ENCODE measurements at places on chromosomes 7 and 10.
A peak's percentile ranks its signal among the peaks of the same experiment; 100 is the strongest.

DNA sequence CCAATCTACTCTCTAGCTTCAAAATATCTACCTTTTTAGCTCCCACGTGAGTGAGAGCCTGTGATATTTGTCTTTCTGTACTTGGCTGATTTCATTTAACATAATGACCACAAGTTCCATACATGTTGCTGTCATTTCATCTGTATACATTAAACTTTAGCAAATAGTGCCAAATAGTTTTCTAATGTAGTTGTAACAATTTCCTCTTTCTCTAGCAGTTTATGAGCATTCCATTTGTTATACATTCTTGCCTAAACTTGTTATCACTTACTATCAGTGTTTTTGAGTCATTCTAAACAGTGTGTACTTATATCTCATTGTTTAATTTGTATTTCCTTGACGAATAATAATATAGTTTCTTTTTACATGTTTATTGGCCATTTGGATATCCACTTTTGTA lies 77.2 kb downstream of the NEUROD6 start:
- DNase-seq: no peak

DNA sequence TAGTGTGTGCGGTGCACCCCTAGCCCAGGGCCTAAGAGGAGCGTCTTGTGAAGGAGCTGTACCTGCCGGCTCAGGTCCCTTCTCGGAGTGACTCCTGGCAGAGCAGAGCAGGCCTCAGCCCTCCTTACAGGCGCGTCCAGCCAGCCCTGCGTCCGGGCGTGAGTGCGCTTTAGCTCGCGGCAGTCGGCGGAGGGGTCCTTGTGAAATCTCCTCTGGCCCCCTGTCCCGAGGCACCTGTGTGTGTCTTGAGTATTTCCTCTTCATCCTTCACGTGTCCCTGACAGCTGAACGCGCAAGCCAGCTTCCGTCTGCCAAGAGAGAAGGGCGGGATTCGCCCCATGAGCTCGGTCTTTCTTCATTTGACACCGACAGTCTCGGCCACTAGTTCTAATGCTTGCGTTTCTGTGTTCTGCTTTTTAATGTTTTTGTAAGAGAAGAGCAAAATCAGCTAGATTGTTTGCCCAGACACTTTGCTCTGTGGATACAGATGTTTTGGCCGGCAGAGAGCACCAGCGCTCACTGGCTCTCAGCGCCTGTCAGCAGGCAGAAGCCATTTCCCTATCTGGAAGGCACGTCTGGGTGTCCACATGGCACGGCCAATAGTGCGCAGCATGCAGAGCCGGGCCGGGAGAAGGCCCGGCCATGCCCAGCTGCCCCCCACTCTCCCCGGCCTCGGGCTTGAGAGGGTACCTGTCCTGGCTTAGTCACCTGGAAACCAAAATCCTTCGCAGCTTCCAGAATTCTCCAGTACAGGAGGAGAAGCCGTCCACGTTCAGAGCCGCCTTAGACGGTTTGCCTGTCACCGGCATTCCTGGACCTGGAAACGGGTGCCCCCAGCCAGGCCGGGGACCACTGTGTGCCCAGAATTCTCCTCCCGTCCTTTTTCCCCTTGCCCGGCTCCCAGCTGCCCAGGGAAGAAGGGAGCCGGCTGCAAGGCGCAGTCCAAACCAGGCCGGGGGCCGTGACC lies 7.0 kb downstream of the GET4 start:
- DNase-seq: no peak

DNA sequence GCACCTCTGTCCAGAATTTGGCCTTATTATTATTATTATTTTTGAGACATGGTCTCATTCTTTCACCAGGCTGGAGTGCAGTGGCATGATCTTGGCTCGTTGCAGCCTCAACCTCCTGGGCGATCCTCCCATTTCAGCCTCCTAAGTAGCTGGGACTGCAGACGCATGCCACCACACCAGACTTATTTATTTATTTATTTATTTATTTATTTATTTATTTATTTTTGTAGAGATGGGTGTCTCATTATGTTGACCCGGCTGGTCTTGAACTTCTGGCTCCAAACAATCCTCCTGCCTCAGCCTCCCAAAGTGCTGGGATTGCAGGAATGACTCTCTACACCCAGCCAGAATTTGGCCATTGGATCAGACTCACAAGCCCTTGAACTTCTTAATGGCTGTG lies 6.4 kb downstream of the BLNK start:
- DNase-seq: no peak

- DNase-seq: no peak
Measured at GRCh38 chr7:106199024-106199423, 85.8 kb downstream of the NAMPT start.

- peak; percentile 8 for DNase-seq
Measured at GRCh38 chr7:2063563-2064260, 169.0 kb downstream of the MAD1L1 start.

DNA sequence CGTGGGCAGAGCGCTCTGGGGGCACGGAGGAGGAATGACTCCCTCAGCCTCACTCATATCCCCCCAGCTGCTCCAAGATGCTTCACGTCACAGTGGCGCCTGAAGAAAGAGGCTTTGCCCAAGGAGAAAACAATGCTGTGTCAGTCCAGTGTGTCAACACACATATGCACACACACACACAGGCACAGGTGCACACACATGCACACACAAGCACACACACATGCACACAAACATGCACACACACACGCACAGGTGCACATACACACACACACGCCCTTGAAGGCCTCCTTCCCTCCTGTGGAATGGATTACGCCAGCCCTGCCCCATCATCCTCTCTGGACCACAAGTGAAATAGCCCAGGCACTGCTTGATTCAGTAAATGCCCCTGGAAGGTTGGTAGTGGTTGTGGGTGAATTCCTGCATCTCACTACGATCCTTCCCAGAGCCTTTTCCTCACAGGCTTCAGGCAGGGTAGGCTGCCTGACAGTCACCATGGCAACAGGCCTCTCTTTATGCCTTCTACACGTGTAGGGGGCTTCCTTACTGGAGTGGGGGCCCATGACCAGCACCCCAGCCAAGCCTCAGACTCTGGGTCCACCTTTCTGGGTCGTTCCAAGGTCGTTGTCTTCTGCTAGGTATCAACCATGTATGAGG lies 371.5 kb upstream of the PODXL start:
- no peak for DNase-seq

DNA sequence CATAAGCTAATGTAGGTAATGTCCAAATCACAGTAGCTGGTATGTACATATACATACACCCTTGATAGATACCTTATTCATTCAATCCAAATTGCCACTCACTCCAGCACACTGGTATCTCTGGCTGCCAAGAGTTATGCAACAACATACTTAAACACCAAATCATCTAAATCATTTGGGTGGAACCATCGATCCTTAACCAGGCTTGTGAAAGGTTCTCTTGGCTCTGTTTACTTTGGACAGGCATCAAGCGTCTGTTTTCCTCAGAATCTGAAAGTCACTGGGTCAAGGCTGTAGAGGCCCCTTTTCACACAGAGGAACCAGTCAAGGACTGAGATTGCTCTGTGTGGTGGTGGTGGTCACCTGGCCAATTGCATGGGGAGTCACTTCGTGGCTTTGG lies 24.6 kb downstream of the JAZF1 start:
- DNase-seq: peak; percentile 87

GRCh38 chr10:101780818-101781654 lies 2.2 kb downstream of the NPM3 start:
- peak; percentile 57 for DNase-seq

GRCh38 chr10:57979956-57980355 lies 287.7 kb downstream of the IPMK start:
- no peak for DNase-seq

DNA sequence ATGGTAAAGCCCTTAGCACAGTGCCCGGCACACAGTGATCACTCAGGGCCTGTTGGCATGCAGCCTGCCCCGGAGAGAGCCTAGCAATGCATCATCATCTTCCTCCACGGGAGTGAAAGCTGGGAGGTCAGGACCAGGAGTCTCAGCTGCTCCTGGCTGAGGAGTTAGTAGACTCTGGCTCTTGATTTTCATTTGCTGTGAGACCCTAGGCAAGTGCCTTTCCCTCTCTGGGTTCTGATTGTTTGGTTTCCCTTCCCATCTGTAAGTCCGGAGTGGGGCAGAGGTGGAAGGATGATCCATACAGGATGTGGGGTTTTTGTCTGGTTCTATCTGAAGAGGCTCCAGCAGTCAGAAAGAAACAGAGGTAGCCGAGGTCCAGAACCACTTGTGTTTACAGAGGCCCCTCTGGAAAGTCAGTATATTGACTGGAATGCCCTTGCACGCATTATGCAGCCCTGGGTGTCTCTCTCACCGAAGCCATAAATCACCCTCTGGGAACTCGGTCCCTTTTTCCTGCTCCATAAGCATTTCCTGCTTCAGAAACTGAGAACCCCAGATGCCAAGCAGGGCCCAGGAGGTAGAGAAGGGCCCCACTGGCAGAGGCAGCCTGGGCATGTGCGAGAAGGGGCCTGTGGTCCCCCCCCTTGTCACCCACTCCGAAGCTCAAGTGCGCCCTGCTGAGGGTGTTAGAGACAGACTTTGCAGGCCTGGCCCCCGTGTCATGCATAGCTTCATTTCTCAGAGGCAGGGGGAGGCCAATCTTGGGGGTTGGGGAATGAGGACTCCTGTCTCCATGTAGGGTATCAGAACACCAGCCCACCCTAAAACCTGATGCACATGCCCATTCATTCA lies 8.5 kb downstream of the UNC5B start:
- no peak for DNase-seq

GRCh38 chr10:50575477-50576244 lies 48.1 kb downstream of the SGMS1 start:
- no peak for DNase-seq

GRCh38 chr7:111789870-111790269 lies 227.6 kb upstream of the IMMP2L start:
- peak; percentile 57 for DNase-seq

GRCh38 chr10:51700228-51700817 lies 928 bp upstream of the CSTF2T start:
- DNase-seq: peak; percentile 60

DNA sequence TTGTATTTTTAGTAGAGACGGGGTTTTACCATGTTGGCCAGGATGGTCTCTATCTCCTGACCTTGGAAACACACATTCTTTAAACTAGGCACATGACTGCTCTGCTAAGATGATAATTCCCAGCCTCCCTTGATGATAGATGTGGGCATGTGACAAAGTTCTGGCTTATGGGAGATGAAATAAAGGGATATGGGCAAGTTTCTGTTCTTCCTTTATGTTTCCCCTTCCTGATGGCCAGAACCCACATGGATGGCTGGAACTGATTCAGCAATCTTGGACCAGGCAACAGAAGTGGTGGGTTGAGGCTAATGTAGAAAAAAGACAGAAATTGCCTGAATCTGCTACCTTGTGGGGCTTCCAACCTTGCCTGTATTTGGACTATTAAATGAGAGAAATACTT lies 60.7 kb upstream of the NRP1 start:
- no peak for DNase-seq

DNA sequence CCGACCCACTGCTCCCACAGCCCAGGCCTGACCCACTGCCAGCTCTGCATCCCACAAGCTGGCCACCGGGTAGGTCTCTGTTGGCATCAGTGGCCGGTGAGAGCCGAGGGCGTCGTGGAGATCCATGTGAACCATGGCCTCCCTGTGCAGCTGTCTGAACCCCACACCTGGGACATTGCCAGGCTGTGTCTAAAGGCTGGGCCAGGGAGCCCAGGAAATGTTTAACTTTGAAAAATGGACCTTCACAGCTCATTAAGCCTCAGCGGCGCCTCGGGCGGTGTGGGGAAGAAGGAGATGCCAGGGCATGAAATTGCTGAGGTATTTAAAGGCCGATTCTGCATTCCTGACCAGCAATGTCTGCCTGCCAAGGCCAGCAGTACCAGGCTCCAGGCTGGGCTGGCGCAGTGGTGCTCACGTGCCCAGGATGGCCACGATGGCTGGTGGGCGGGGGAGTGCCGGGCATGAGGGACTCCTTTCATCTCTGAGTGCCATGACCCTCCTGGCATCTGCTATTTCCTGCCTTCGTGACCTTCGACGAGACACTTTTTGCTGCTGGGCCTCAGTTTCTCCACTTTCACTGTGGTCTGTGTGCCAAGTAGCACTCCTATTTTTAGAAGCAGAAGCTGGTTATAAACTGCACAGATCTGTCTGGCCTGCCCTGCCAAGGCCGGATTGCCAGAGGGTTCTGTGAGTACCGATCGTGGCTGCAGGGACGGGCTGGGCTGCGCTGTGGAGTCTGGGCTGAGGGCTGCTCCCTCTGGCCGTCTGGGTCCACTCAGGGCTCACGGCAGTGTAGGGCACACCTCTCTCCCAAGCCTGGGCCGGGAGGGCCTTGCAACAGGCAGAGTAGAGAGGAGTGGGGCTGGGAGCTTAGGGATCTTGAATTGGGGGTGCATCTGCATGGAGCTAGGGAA lies 21.8 kb downstream of the ELFN1 start:
- no peak for DNase-seq

GRCh38 chr10:77390481-77390891 lies 247.1 kb downstream of the KCNMA1 start:
- no peak for DNase-seq

DNA sequence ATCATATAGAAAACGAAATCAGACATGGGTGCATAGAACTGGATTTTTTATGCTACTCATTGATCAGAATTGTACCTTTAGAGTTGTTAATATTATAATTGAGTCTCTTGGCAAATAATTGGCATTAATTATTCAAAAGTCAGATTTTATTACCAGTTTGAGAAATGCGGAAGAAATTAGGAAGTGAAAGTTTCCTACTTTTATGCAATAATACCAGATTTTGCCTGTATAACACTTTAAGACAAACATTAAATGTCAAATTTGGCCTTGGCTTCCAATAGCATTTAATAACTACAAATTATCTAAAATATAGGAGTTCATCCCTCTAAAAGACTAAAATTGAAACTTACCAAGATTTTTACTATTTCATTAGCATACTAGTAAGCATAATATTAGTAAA lies 6.8 kb upstream of the TFEC start:
- no peak for DNase-seq

GRCh38 chr10:129411772-129412171 lies 55.3 kb upstream of the MGMT start:
- no peak for DNase-seq

- DNase-seq: no peak
Measured at GRCh38 chr10:47339759-47340607, 8.2 kb upstream of the RBP3 start.

DNA sequence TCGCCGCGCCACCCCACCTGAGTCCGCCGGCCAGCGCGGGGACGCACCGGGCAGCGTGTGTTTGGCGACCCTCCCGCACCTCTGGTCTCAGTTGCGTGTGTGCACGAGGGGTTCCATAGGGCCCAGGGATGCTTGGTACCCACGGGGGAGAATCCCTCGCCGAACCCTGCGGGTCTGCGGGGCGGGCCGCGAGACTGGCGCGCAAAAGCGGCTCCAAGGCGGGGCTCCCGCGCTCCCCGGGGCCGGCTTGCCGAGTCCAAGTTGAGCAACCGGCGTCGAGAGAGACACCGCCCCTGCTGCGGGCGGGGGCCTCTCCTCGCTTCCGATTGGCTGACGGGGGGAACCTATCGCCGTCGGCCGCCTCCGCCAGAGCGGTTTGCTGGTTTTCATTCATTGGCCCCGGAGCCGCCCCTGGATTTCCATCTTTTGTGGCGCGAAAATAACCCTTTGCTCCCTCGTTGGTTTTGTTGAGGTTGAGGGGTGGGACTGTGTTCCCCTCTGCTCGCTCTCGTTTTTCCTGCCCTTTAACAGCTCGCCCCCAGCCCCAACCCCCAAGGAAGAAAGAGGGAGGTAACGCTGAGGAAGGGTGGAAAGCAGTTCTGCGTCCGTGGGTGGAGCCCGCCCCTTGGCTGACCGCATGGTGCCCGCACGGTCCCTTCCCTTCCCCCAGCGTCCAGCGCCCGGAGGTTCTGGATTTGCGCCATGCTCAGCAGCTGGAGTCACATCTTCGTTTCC lies 4.0 kb upstream of the IGF2BP3 start:
- peak; percentile 96 for DNase-seq

- no peak for DNase-seq
Measured at GRCh38 chr10:70585578-70586169, 16.9 kb downstream of the PRF1 start.

- no peak for DNase-seq
Measured at GRCh38 chr7:27478084-27478483, 184.6 kb downstream of the HIBADH start.

Measured in fibroblast of upper back skin (primary cell).